Stimulated activated CD4-positive, alpha-beta T cell treated with anti-CD3 and anti-CD28 coated beads, Interleukin-2, amount 100 ng/mL, for 24 hours (primary cell): ENCODE measurements at places on chromosomes 2 and 18.

- no peak for DNase-seq
Observed at GRCh38 chr18:75201282-75202270, 7.4 kb downstream of the PTGR3 start.

- no peak for DNase-seq
Observed at GRCh38 chr2:224909885-224910573, 132.2 kb downstream of the DOCK10 start.

- DNase-seq, result no peak
Observed at GRCh38 chr18:51193621-51194287, 3.7 kb downstream of the MEX3C start.

DNA sequence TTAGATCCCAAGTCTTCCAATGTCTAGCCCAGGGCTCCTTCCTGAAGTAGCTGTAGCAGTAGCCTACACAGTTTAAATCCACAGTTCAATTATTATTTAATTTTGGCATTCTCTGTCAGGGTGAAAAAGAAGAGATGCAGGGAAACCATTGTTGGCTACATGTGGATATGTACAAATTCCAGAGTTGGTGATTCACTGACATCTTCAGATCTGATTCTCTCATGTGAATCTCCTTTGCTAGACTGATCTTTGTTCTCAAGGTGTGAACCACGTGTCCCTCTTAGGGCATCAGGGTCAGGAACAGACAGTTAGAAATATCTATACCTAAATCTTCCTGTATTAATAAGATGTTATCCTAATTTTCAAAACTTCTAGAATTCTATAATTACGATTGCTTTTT, 36.7 kb downstream of the ADCYAP1 start:
- DNase-seq, result no peak

- DNase-seq, result no peak
Observed at GRCh38 chr2:19841918-19842693, 59.7 kb downstream of the TTC32 start.

GRCh38 chr2:222864296-222864695, 3.5 kb downstream of the ACSL3 start:
- DNase-seq, result no peak

DNA sequence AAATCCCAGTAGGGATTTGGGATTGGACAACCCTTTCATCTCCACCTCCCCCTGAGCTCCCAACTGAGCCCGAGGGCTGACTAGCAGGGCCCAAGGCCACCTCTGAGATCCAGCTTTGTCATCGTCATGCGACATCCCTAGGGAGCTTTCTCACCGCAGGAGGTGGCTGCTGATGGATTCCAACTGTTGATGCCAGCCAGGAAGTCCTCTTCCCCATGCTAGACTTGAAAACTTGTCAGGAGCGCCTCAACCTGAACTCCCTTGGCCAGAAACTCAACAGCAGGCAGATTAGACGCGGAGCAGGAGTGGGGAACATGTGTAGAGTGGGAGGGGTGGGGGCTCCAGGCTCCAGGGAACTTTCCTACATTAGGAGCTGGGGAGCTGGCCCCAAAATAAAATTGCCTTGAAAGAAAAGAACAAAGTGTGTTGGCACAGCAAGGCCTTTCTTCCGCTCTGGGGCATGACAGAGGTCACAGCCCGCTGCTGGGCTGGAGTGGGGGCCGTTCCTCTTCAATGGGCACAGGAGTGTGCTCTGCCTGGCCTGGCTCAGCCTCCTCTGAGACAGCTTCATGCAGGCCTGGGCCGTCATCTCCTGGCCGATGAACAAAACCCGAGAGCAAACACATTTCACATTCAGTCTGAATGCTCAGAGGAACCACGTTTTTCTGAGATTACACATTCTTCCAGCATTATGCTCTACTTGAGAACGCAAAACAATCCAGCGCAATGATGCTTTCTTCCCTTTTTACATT, 34.5 kb downstream of the EMILIN2 start:
- DNase-seq, result no peak

DNA sequence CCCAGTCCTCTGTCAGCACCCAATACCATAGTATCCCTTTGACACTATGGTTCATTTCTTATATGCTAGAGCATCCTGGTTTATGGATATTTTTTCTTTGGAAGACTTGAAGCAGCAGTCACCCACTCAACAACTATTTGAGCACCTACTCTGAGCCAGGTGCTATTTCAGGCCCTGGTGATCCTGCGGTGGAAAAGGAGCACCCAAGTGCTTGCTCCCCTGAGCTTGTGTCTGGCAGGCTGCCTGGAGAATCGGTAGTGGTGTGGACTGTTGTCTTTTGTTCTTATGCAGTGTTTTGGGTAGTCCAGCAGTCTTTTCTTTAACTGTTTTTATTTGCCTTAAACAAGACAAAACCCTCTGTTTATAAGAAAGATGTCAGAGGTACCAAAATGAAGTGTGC, 28.9 kb downstream of the NCK2 start:
- DNase-seq, result no peak

DNA sequence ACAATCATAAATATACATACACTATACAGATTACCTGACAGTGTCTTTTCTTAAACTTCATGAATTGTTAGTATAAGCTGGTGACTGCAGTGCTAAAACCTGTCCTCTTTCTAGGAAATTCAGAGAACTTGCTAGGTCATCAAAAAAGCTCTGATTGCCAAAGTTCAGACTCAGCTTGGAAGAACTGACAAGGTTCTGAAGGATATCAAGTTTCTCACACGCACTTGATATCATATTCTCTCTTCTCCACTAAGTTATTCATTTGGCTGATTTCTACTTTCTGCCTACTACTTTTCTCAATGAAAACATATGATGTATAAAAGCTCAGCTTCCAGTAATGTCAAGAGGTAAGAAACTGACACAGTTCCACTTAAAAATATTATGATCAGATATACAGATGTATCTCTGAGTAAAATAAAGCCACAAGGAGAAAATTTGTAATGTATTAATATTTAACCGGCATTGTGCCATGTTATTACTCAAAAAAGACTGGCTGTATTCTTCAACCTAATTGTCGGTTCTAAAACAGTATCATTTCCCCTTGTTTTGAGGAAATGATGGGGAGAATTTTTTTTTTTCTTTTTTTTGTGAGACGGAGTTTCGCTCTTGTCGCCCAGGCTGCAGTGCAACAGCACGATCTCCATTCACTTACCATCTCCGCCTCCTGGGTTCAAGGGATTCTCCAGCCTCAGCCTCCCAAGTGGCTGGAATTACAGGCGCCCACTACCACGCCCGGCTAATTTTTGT, 2.4 kb downstream of the OSBPL1A start:
- no peak for DNase-seq

GRCh38 chr18:8844721-8845148, 139.4 kb downstream of the MTCL1 start:
- DNase-seq, result no peak

GRCh38 chr18:10482985-10483949, 28.8 kb downstream of the APCDD1 start:
- DNase-seq, result no peak

- no peak for DNase-seq
Observed at GRCh38 chr2:178008636-178009289, 63.8 kb downstream of the PDE11A start.
